ENCODE measurements at places on chromosomes 2 and 18.
A peak's percentile ranks its signal among the peaks of the same experiment; 100 is the strongest.

GRCh38 chr2:239051891-239052445, 204.1 kb downstream of the TWIST2 start:
- no peak for DNase-seq

DNA sequence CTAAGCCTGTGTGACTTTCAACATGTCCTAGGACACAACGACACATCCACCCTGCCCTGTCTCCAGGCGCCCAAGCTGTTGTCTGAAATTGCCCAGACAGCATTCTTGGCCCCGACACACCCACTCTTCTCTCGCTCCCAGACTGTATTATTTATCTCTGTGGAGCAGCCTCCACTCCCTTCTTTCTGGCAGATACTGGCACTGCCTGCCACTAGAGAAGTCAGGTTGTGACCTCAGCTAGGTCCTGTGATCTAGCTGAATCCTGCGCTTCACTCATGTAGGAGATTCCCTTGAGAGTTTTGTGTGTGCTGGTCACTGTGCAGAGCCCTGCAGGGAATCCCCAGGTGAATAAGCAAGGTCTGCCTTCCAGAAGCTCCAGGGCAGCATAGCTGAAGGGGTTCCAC, 77.1 kb upstream of the TNP1 start:
- DNase-seq = no peak

- DNase-seq = no peak
These were observed 291.6 kb downstream of the ZNF385B start for GRCh38 chr2:179569831-179570233.

- DNase-seq = no peak
These were observed 200.2 kb downstream of the TPGS2 start for GRCh38 chr18:36628435-36629137.

DNA sequence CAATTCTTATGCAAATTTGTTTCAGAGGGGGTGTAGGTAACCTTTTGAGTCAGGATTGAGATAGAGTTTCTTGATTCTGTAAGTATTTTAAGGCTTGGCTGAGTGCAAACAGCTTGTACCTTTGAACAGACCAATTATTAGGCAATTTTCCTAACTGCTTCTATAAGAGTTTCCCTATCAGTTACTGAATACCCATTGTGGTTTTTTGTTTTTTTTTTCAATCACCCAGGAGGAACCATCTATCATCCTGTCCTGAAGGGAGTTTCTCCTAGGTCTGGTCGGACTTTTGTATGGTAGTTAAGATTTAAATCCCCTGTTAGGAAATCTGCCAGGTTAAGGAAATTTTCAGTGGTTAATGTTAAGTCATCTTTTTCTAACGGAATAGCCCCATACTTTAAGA, 319.4 kb upstream of the SLC39A10 start:
- no peak for DNase-seq

DNA sequence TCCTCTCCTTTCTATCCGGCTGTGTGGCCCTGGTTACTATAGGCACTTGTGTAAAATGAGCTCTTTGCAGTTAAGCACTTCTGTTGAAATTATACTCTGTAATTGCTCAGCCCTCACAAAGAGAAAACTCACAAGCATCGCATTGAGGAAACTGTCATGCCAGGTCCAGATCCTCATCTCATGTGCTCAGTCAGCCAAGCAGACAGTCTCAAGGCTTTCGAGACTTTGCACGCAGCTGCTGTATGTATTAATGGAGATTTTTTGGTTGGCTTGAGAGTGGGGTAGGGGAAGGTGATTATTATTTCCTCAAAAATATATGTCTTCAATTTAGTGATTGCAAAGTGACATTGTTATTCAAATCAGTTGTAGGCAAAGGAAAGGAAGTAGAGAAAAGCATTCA, 33.0 kb upstream of the PHLPP1 start:
- DNase-seq = no peak

- DNase-seq = no peak
These were observed 163.1 kb downstream of the LNPK start for GRCh38 chr2:175838979-175839378.

GRCh38 chr18:34802959-34803358, 92.9 kb downstream of the DTNA start:
- DNase-seq = no peak

DNA sequence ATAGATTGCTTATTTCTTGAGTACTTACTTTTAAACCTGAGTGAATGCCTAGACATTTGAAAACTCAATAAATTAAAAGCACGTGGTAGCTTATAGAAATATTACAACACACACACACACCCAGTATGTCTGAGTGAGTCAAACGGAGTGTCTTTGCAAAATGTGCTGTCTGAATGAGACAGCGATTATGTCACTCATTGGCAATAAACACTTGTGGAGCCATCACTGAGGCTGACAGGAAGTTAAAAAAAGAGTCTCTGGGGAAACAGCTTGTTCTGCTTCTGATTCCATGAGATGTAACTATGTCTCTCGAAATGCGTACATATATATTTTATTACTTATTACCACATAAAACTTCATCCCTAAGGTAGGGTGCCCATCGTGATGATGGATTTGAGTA, 22.3 kb upstream of the VPS4B start:
- DNase-seq = no peak

DNA sequence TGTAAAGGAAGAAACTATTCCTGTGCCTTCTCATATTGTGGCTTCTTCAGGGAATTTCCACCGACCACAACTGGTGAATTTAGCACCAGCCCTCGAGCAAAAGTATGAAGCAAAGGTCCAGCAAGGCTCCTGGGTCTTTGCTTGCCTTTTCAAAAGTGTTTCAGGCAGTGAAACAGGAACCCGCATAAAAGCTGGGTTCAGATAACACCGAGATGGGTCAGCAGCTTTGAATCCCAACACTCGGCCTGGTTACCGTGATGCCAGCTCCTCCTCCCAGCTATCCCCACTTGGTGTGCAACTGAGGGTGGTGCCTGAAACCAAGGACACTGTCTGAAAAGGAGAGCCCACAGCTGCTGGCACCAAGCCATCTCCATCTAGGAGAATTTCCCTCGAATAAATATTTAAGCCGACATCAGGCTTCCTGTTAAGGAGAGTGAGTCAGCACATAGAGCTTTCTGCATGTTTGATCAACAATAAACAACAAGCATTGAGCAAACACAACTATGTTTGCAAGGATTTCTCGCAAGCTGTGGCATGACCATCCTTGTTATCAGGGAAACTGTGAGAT, 69.5 kb downstream of the ANTXR1 start:
- DNase-seq = no peak

DNA sequence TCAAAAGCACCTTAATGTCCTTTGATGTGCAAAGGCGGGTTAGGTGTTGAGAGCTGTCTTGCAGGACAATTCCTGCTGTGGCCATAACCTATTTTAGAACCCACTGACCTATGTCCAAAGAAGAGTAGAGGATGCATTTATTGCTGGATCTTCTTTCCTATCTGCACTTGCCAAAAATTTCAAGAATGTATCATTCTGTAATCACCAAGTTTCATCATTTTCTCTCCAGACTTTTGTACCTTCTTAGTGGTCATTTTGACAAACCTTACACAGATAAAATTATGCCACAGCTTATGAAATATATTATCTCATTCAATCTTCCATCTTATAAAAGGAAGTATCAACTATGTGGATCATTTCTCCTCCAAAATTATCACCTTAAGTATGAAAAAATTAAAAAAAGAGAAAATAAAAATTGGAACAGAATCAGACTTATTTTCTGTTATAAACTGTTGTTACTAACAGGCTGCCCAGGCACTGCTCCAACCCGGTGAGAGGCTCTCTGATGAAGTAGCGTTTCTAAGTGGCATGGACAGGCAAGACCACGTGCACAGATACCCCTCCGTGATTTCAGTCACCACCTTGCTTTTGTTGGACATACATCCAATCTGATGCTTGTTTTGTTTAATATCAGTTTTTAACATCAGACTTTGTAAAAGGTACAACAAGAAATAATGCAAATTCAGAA, 559.9 kb upstream of the ID2 start:
- no peak for DNase-seq

- DNase-seq = no peak
These were observed 90.6 kb downstream of the KCNH7 start for GRCh38 chr2:162747974-162748373.

DNA sequence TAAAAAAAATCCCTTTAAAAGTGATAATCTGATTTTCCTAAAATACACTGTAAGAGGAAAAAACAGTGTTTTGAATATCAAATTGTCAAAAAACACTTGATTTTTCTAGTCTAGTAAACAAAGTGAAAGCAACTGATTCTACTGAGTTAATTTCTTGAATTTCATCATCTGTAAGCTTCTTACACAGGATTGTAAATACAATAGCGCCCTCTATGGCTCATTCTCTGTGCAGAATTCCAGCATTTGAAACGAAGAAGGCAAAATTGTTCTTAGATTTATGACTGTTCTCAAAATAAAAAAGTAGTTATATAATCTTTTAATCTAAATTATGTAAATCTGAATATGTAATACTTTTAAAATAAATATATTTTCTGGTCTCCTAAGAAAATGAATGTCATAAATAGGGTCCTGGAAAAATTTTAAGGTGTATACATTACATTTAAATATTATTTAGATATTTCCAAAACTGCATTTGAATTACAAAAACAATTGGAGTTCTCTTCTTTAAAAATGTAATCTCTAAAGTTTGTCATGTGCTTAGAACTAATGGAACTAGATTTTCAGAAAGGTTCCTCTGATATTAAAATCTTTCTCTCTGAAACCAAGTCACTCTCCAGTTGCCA, 176.9 kb upstream of the MC4R start:
- peak; percentile 26 for DNase-seq

- DNase-seq = no peak
These were observed 83.1 kb downstream of the NBEAL1 start for GRCh38 chr2:203097735-203098134.

DNA sequence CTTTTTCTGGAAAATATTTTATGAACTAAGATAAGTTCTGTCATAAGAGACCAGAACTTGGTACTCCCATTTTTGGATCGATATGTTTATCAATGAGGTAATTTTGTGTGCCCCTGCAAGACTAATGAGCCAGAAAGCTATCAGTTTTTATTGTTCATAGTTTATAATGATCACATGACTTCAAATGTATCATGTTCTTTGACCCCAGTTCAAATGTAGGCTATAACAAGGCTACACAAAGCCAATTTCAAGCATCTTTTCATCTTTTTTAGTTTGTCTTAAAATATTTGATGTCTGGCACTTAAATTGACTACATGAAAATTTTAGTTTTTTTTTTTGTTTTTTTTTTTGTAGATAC, 35.3 kb downstream of the RALB start:
- DNase-seq = no peak

DNA sequence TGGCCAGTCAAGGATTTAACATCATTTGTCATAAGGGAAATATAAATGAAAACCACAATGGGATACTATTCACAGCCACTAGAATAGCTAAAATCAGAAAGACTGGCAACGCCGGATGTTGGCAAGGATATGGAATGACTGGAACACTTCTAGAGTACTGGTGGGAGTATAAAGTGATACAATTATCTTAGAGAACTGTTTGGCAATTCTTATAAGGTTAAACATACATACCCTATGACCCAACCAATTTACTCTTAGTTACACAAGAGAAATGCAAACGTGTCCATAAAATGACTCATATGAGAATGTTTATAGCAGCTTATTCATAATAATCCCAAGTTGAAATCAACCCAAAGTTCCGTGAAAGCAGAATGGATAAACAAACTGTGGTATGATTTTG, 35.1 kb downstream of the MAPK4 start:
- DNase-seq = no peak

DNA sequence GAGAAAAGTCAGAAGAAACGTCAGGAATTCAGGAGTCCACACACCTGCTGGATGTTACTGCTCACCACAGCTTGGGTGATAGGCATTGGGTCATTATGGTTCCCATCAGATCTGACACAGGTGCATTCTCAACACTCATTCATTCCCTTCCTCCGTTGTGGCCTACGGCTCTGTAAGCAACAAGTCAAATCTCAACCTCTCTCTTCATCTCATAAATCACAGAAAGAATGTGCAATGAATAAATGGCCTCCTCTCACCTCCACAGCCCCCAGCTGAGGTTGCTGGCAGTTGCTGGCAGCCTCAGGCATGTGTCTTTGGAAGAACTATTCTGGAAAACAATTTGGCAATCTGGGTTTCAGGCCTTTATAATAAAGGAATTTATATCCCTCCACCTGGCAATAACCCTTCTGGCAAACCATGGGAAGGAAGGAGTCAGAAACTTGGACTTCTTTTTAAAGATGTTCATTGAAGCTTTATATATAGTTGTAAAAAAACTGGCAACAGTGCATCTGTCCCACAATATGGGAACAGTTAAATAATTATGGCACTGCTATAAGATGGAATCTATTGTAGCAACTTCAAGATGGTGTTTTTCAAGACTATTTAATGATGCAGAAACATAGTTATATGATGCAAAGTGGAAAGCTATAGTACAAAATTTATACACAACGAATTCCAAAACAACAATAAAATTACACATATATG, 175.4 kb downstream of the ANAPC1 start:
- no peak for DNase-seq

DNA sequence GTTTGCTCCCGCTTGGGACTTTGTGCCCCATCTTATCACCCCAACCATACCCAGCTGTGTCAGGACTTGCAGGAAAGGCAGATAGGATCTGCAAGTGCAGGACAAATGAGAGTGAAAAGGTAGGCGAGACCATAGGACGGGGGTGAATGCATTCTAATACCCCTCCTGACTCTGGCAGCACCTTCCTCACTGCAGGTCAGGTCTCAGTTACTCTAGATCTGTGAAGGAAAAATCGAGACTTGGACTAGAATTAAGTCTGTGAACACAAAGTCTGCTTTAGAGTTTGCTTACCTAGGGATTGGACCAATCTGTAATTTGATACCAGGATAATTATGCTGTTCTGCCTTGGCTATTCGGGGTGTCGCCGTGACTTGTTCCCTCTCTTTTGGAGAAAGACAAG, 19.7 kb downstream of the NT5DC4 start:
- no peak for DNase-seq

DNA sequence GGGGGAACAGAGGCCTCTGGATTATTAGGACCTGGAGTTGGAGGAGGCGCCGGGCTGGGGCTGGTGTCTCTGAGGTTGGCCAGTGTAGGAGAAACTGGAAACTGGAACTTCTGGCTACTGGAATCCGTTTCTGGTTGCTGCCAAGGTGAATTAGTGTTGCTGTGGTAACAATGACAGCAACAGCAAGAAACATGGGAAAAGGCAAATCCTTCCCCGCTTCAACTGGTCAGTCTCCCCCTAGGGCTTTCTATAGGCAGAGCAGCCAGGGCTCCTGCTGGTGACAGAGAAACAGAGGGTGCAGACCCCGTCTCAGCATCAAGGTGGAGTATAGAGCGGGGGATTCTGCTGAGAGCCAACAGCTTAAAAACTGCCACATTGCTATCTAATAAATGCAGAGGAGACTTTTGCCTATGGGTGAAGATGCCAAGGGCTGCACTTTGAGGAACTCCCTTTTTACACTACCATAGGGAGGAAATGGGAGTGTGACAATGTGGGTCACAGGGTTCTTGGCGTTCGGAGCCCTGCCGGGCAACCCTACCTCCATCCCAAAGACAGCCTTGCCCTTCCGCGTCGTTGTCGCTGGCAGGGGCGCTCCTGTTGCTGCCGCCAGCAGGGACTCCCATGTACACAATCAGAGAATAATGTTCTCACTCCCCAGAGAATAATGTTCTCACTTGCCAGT, 81.4 kb upstream of the CABLES1 start:
- no peak for DNase-seq
